ENCODE measurements at places on chromosomes 5 and 9.

GRCh38 chr9:73162987-73163768 is 11.5 kb downstream of the ANXA1 start:
- no peak for DNase-seq

DNA sequence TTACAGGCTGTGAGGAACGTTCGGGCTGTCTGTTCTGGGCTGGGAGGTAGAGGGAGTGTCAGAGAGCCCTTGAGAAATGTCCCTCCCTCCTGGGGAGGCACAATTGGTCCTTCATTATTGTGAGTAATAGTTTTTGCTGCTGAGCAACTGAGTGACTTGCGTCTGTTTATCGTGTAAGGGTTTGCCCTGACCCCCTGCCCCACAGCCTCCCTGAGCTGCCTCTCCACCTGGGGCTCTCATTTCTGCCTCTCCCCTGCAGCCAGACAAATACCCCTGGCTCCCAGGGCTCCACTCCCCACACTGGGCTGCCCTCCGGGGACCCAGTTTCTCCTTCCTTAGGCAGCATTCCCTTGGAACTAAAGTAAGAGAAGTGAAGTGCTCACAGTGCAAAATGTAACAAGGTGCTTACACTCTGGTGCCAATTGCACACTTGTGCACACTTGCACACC is 174.9 kb upstream of the MVB12B start:
- DNase-seq: no peak

GRCh38 chr9:127485995-127486394 is 34.7 kb downstream of the LRSAM1 start:
- no peak for DNase-seq

DNA sequence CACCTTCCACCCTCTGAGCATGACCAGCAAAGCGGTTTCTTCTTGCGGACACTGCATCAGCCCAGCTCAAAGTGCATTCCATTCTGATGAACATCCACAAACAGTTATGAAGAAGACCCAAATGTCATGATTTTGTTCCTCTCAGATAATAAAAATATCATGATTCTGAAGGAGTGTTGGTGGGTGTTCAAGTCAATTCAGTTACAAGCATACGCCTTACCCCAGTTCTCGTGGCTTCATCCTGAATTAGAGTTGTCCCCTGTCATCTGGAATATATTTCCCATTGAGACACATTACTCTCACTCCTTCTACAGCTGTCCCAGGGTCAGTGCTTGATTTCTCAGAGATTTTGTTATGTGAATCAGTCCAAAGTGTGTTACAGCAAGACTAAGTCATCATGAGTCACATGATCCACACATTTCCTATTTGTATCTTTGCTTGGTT is 325.4 kb downstream of the RFX3 start:
- DNase-seq: peak; percentile 87

DNA sequence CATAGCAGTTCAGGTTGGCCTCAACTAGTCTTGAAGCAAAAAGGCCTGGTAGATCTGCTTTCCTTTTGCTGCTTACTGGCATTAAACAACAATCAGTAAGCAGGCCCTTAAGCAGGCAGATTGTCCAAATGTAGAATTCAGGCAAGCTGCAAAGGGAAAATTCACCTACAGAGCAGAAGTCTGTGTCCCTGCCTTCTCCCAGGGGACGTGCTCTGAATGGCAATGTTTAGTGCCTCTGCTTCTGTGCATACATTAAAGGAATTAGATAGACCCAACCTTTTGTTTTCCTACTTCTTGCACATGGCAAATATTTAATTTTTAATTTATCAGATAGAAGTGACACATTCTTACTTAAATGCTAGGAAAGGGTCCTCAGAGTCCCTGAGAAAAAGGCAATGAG is 328.8 kb upstream of the PIK3R1 start:
- no peak for DNase-seq

- peak; percentile 1 for DNase-seq
Measured at GRCh38 chr9:5982317-5982716, 33.1 kb downstream of the RANBP6 start.
